ENCODE measurements at places on chromosomes 2 and 18.

GRCh38 chr18:31707815-31708214, 23.4 kb upstream of the B4GALT6 start:
- DNase-seq, result no peak

GRCh38 chr18:12236934-12237832, 17.0 kb upstream of the CIDEA start:
- no peak for DNase-seq

- DNase-seq, result no peak
Measured at GRCh38 chr2:169119851-169120250, 50.5 kb downstream of the DHRS9 start.

GRCh38 chr18:79011300-79011870, 31.8 kb downstream of the SALL3 start:
- no peak for DNase-seq

DNA sequence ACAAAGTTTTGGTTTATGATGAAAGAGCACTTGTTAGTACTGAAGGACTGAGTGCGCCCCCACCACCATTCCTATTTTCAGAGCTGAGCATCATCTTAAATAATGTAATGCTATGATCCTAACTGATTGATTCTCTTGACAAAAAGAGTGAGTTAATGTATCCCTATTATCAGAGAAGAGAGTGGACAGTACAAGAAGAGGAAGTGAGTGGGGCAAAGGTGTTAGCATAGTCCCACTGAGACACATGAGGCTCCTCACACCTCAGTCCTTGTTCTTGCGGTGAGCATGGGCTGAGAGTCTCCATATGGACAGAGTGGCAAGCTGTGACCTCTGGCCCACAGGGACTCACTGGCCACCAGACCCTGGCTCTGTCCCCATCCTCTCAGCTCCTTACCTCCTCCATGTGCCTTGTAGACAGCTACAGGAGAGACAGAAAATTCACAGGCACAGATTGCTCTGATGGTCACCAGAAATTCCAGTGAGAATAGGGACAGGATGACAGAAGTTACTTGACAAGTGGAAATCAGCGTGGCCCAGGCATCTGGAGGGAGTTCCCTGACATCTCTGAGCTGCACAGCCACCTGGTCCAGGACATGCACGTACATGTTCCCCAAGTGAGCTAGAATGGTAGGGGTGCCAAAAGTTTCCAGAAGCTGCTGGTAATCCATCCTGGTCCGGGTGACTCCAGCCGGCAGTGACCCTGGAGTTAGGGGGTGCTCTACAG, 32.6 kb downstream of the NAPG start:
- no peak for DNase-seq

- no peak for DNase-seq
Measured at GRCh38 chr2:85666435-85667316, 1.3 kb downstream of the SFTPB start.

DNA sequence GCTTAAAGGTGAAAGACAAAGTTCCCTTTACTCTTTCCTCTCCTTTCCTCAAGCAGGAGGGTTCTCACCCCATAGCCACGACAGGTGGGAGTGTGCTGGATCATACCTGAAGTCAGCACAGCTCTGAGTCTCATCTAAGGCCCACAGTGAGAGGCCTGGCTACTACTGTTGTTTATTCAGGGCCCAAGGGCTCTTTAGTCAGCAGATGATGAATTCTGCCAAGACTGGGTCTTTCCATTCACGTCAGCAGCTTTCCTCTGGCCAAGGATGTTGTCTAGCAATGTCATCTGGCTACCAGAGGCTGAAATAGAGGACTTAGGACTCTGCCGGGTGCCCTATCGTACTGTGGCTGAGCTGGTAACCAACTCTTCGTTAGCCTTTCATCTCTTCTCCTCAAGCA, 308.4 kb upstream of the THUMPD2 start:
- DNase-seq, result no peak

GRCh38 chr2:49162151-49162550, 7.8 kb upstream of the FSHR start:
- DNase-seq, result no peak

DNA sequence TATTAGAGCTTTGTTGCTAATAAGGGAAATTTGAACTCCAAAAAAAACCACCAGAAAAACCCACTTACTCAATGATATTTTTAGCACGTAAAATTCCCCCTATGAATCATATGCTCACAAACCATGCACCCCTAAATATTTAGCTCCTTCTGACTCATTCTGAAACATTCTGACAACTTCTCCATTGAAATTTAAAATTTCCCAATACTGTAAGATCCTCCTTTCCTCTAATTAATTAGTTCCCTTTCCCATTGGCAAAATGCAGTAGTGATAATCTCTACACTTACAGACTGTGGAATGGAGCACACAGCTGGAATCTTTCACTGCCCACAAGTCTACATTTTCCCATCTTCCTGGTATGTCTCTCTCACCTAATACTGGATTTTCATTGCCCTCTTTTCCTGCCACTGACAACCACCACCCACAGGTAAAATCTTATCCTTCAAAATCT, 215.8 kb upstream of the ACVR2A start:
- DNase-seq, result no peak

- DNase-seq, result no peak
Measured at GRCh38 chr2:124911560-124911959, 886.5 kb downstream of the CNTNAP5 start.

DNA sequence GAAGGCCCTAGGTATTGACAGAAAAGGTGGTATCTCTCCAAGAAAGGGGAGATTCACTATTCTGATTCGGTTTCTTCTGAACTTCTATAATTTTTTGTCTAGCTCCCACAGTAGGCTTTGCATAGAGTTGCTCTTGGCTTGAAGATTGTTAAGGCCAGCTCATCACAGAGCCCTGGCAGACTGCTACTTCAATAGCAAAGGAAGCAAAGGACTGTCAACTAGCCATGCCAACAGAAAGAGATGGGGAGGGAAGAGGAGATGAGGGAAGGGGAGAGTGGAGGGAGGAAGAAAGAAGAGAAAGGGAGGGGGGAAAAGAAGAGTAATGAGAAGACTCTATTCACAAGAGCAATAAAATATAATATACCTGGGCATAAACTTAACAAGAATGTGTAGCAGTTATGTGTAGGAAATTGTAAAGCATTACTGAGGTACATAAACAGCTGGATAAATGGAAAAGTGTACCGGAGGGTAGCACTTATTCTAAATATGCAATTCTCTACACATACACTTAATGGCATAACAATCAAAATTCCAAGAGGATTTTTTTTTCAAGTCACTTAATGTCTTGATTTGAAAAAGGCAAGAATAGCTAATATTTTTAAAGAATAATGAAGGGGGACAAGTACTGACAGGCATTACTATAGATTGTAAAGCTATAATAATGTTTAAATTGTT, 102.5 kb downstream of the LOXHD1 start:
- DNase-seq, result no peak

DNA sequence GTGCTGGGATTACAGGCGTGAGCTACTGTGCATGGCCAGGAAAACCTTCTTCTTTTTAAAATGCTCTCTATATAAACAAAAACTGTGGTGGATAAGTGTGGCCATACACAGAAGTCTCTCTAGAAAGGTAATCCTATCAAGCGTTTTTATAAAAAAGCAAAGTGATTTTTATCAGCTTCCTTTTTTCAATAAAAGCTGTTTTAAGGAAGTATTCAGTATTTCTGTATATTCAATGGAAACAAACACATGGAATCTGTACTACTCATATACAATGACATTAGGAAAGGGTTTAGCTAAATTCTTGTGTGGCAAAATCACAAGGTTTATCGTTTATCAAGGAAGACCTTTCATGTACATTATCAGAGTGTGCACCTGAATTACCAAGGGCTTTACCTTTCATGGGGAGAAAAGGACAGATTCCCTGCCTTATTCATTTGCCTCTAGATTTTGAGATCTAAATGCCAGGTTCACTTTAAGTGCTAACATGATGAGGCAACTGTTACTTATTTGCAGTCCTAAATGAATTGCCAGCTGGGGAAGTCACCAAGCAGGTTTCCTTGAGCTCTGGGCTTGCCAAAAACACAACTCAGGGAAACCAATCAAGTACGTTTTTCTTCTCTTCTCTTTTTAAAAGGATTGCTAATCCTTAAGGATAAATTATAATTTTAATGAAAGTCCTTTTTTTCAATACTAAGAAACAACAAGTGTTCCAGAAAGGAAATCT, 70.8 kb downstream of the RTN4 start:
- no peak for DNase-seq

GRCh38 chr2:217228732-217229131, 368.9 kb upstream of the TNP1 start:
- no peak for DNase-seq

- DNase-seq, result no peak
Measured at GRCh38 chr2:154402213-154402612, 296.3 kb upstream of the KCNJ3 start.

DNA sequence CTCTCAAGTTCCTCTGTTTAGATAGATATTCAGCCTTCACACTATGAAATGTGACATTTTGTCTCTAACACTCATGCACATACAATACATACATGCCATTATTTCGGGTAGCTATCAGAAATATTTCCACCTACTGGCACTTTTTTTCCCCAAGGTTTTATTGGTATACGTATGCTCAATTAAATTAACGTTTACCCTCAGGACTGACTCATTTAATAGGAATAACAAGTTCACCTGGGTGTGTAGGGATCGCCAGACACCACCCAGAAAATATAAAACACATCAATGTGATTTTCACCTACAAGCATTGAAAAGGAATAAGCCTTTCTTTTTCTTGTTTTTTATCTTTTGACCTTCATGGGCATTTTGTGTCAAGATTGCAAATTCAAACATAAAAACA, 138.5 kb upstream of the EPAS1 start:
- no peak for DNase-seq

DNA sequence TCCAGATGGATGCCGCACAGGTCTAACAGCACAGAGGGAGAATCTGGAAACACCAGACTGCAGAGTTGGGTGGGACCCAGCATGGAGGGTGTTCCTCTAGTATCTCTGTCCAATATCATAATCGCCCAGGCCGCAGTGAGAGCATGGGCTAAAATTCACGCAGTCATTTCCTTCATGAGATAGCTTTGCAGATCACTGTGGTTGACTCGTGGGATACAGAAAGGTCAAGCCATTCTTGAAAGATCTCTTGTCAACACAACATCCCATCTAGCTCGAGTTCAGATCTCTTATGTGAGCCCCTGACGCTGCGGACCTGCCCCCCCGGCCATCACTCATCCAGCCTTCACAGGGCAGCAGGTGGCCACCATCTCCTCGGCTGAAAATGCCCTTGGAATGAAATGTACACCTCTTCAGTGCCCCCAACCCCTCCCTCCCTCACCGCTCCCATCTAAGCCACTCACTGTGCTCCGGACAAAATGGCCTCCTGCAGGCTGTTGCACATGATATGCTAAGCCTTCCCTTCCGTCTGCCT, 45.9 kb downstream of the FOSL2 start:
- DNase-seq, result no peak

GRCh38 chr2:235070063-235070706, 118.4 kb downstream of the SH3BP4 start:
- DNase-seq, result no peak

DNA sequence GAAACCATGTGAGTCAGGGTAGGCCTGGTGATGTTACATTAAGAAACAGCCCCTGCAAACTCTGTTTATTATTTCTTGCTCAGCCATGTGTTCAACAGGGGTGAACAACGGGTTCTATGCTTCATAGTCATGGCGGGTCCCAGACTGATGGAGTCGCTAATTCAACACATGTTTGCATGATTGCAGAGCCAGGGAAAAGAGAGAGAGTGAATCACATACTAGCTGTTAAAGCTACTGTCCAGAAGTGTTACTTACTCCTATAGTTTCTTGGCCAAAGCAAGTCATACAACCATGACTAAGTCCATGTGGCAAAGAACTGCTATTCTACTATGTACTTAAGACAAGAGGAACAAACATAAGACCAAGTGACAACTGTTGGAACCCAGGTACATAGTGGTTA, 241.2 kb upstream of the SKOR2 start:
- DNase-seq, result no peak

- DNase-seq, result no peak
Measured at GRCh38 chr18:76564117-76564516, 69.1 kb upstream of the ZNF516 start.

- no peak for DNase-seq
Measured at GRCh38 chr18:12656605-12656937, 1.3 kb downstream of the SPIRE1 start.

All from anterior cingulate cortex (tissue), 58 donors.